Dermis microvascular lymphatic vessel endothelial cell (primary cell): ENCODE measurements at places on chromosomes 2 and 18.

- DNase-seq = no peak
These were observed 167.6 kb upstream of the TNP1 start for GRCh38 chr2:217027414-217027813.

- no peak for DNase-seq
These were observed 1.4 kb downstream of the SMC6 start for GRCh38 chr2:17752246-17752645.

DNA sequence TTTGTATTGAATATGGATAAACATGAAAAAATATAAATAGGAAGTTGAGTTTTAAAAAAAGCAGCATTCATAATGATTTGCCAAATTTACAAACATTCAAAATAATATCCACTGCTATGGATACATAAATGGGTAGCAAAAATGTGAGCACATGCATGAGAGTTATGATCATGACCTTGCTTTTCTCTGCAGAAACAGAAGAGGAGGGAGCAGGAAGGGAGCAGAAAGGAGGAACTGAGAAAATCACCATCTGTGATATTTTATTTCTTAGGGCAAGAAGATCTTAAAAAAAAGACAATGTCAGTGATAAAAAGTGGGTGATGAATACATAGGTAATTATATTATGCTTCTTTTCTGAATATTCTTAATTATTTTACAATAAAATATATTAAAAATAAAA lies 17.7 kb upstream of the CCDC93 start:
- no peak for DNase-seq

GRCh38 chr18:47587587-47587986 lies 336.1 kb upstream of the SKOR2 start:
- DNase-seq = no peak

DNA sequence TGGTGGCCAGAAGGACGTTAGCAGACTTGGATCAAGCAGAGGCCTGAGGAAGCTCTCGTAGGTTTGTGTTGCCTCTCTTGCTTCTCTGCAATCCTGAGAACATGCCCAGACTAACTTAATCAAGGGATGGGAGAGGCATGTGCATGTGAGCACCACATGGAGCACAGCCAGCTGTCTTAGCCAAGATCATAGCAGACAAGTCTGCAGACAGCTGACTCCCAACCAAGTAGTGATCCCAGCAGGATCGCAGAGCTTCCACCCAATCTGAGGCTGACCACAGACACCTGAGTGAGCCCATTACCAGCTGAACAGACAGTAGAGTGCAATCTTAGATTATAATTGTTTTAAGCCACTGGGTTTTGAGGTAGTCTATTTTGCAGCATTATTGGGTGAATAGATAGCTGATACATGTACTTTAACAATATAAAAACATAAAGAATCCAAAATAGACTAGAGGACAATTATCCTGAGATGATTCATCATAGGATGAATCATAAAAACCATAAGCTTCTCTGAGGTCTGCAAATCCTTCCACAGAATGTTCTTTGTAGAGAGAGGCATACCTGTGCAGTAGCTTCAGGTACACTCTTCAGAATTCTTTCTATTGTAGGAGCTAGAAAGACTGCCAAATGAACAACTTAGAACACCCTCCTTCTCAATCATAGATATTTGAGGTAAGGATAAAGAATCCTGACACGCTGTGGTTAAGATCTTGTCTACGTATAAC lies 25.2 kb upstream of the FAM110C start:
- no peak for DNase-seq

DNA sequence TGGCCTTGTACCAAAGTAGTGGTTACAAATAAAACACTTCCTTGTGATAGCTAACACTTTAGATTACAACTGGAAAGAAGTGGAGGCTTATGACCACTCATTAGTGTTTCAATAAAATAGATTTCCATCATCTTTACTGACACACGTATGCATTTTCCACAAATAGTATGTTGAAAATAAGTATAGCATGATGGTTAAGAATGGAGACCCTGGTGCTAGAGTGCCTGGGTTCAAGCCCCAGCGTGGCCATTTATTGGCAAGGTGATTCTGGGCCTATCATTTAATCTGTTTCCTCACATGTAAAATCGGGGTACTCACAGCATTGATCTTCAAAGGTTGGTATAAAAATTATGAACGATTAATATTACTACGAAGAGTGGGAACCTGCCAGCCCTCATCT lies 54.5 kb downstream of the RAPH1 start:
- DNase-seq = no peak

DNA sequence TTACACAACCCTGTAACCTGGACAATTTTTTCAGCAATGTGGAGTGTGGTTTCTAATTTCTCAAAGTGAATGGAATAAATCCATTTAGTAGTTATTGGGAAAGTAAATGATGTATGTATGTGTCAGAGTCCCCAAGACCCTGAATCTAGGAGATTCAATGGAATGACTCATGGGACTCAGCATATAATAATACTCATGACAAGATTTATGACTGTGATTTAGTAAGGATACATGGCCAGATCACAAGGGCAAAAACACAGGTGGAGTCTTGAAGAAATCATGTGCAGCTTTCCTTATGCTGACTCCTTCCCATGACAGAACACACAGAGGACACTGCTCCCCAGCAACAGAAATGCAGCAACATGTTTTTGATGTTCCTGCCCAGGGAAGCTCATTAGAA lies 1877.7 kb upstream of the LRRTM1 start:
- DNase-seq = no peak

DNA sequence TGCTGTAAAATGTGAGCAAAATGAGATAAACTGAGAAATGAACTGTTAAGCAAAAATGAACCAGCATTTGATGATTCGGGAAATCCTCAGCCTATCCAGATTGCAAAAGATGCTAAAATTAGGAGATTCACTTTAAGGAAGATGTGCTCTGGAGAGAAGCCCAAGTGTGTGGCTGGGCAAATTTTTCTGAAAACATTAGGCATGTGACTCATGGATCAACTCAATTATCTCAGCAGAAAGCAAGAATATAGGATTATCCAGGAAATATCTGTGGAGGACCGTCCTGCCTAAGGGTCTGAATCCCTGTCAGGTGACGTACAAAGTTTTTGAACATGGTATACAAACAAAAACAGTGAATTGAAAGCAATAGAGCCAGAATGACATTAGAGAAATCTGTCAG lies 1268.3 kb upstream of the TMEFF2 start:
- DNase-seq = no peak

DNA sequence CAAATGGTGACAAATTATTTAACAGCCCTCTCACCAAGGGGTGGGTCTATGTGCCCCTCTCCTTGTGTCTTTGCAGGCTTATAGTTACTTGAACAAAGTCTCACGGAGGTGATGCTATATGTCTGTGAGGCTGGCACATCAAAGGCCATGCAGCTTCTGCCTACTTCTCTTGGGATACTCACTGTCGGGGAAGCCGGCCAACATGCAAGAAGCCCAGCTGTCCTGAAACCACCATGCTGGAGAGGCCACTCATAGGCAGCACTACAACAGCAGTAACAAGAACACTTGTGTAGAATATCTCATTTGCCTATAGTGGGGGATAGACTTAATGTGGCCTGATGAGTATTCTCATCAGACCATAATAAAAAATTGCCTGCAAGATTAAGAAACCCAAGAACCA lies 233.7 kb upstream of the NCKAP5 start:
- no peak for DNase-seq

GRCh38 chr2:61887717-61888266 lies 664 bp downstream of the CCT4 start:
- DNase-seq = peak; percentile 70

DNA sequence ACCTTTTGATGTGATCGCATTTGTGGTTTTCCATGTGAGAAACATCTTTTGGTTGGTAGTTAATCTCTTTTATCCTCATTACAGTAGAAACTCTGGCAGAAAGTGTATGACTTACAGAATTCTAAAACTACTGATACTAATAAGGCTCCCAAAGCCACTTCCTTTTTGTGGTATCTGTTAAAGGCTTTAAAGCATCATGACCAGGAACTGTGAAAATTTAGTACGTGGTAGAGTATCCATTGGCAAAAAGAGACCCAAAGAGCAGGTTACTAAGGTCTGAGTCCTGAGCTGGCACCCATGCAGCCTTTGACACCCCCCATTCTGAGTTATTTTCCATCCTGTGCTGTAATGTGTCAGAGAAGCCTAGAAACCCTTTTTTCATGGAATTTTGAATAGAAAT lies 94.5 kb downstream of the DPP4 start:
- DNase-seq = no peak

GRCh38 chr2:147689220-147689909 lies 155.5 kb upstream of the ACVR2A start:
- DNase-seq = no peak

DNA sequence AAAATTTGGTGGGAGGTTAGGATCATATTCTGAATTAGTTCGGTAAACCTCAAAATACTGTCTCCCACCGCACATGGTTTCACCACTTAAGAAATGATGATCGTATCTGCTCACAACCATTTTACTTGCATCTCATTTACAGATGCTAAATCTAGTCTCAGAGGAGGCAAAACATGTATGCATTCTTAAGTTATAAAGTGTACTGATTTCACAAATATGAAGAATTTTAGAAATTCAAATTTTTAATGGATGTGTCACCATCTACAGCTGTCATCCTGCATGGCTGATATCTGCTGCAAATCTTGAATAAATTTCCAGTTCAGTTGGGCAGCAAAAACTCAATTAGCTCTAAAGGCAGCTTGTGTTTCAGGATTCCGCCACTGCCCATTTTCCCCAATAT lies 243.3 kb upstream of the KCNJ3 start:
- DNase-seq = no peak

DNA sequence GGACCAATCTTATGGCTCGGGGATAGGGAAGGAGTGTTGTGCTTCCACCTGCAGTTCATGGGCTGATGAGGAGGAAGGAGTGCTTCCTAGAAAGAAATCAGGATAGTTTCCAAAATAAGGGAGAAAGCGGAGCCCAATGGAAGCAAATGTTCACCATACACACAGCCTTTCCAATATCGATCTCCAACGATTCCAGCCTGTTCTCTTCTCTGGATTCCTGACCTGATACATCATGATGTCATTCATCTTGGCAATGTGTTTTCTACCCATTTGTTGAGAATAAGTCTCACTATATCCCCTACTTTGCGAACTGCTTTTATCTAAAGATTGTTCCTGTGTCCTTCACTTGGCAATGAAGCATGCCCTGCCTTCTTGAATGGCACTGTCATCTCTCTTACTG lies 205.3 kb upstream of the SIX2 start:
- no peak for DNase-seq

- DNase-seq = peak; percentile 64
These were observed 13.4 kb upstream of the COPS8 start for GRCh38 chr2:237072067-237072931.

- DNase-seq = no peak
These were observed 40.4 kb upstream of the ID2 start for GRCh38 chr2:8641301-8641965.

DNA sequence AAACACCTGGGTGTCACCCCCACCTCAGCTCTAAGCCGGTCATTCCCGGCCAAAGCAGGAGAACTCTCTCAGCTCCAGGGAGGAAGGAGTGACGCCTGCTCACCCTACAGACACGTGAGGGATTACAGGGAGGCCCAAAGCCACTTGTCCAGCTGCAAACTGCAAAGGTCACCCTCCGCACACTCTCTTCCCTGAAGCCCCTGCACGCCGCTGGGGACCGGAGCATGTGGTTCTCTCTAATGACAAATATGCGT lies 108.0 kb upstream of the ID2 start:
- DNase-seq = no peak

DNA sequence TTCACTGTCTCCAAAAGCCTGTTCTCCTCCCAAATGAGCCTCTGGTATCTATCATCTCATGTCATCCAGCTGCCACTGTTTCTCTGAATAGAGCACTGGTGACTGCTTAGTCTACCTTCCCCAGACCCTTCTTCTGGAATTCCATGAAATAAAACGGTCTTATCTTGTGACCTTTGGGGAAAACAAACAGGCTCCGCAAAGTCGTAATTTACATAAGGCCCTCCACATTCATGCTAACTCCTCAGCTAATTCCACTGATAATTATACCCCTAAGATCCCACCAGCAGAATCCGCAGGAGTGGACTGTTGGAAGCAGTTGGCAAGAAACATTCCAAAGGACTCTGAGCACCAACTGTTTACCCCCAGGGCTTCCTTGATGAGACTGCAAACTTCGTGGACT lies 33.9 kb upstream of the CHN1 start:
- no peak for DNase-seq

DNA sequence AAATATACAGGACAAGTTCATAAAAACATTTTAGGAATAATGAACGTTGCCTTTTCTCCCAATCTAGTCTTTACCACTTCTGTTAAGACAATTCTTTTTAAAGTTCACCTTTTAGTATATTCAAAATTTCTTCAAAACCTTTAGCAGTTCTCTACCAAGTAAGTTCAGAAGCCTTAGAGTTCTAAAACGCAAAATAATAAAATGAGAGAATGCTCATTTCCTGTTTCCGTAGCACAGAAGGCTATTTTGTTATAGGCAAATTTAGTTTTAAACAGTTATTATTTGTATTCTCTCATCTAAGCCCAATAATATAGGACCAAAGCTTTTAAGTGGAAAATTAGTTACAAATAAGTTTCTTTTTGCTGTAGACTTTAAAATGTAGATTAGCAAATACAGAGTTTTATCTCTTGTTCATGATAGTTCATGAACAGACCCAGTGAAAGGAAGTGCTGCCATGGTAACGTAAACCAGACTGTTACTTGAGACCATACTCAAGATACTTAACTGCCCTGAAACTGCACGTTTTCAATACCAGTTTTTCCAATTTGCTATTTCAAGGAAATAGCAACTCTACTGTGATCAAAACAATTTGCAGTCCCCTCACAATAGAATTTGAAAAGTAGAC lies 173.1 kb upstream of the STON1 start:
- DNase-seq = peak; percentile 78

GRCh38 chr2:108288534-108289106 lies at the start of gene SULT1C2:
Gene SULT1C2, plus strand, starts transcription at chr2:108288895. Its CDS starts 4,773 bp downstream, at chr2:108293668.
- DNase-seq = no peak
